ENCODE measurements at places on chromosomes 11 and 22. TPM values are rescaled to one million over a fixed set of nuclear protein-coding genes. Genes with fewer than 3 reads are reported as not detected.

The FOXR1 gene
- total RNA-seq = not detected

The CDCA5 gene
- total RNA-seq = 6.0 TPM

The KLHDC7B gene
- 1.9 TPM for total RNA-seq

The PLEKHA7 gene
- total RNA-seq = 3.2 TPM

The MIOX gene
- 0.91 TPM for total RNA-seq

The ANKK1 gene
- 0.19 TPM for total RNA-seq

The BAIAP2L2 gene
- total RNA-seq = 0.54 TPM

The NAALAD2 gene
- total RNA-seq = 1.8 TPM

The CHST1 gene
- total RNA-seq = 2.6 TPM

The GAB4 gene
- not detected for total RNA-seq

The PGGHG gene
- total RNA-seq = 25.1 TPM

DNA sequence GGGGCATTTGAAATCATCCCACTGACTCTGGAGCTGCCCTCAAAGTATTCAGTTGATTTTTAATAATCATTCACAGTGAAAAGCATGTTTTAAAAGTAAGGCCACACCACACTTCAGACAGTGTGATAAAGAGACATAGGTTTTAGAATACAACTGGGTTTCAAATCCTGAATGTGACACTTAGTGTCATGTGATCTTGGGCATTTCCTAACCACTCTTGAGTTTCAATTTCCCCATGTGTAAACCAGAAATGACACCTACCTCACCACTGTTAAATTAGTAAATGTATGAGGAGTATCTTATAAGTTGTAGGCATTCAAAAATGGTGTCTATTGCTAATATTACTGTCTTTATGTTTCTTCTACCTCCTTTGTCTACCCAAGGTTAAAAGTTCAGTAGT, 5.4 kb downstream of the TMEM123 start:
- no peak for DNase-seq

DNA sequence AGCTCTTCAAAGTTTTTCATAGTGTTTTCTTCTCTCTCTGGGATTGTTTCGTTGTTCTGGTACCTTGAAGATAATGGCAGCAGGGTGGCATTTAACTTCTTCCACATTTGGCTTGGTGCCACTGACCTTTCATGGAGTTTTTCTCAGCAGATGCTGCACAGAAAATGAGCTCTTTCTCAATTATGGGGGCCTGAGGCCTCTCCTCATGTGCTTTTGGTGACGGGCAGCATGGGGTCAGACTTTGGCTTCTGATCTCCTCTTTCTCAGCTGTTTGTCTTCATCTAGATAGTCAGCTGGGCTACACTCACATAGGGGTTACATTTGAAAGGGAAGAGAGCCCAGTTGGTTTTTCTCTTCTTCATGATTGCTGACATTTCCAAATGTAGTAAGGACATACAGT, 76.3 kb downstream of the FAT3 start:
- no peak for DNase-seq

- no peak for DNase-seq
Observed at GRCh38 chr11:45752106-45752505, 52.8 kb upstream of the SLC35C1 start.

- DNase-seq = no peak
Observed at GRCh38 chr11:32885556-32885955, 7.1 kb upstream of the QSER1 start.

GRCh38 chr11:22449441-22449840, 111.3 kb downstream of the SLC17A6 start:
- DNase-seq = peak; percentile 77

DNA sequence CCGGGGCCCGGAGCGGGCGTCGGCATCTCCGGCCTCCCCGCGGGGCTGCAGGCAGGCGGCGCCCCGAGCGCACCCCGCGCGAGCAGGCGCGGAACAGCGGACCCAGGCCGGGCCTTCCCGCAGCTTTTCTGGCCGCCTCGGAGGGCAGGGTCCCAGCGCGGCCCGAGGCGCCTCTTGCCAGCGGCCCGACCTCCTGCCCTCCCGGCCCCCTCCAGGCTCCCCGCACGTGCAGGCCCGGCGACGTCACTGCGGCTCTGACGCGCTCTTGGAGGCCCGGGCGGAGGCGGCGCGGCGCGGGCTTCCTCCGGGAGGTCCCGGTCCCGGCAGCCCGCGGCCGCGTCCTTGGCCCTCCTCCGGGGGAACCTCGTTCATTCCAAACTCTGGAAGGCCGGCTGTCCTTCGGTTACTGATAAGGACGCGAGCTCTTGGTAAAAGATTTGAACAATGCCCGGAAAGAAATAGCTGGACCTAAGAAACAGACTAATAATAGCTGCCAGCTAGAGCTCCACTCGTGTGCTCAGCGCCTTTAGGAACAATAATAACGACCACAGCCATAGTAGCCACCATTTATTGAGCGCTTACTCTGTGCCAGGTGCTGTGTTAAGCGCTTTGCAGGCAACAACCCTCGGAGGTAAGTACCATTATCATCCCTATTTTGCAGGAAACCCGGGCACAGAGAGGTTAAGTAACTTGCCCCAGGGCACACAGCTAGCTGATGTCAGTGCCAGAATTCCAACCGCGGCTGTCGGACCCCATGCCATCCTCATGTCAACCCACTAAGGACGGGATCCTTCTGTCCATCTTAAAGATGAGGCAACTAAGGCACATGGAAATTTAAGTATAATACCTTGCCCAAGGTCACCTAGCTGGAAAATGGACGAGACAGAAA, 39.1 kb upstream of the CREB3L1 start:
- peak; percentile 34 for DNase-seq

DNA sequence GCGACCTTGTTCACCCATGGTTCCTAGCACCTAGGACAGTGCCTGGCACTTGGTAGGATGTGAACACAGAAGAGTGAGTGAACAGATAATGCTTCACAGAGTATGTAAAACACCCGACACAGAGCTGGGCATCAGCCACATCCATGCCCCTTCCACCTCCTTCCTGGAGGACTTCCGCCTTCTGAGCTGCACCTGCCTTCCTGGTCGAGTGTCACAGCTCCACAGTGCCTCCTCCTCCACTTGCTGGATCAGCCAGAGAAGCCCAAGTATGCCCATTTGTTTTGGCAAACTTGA, 20.1 kb downstream of the PRDM11 start:
- no peak for DNase-seq

- DNase-seq = no peak
Observed at GRCh38 chr11:117662255-117662654, 134.8 kb downstream of the DSCAML1 start.

DNA sequence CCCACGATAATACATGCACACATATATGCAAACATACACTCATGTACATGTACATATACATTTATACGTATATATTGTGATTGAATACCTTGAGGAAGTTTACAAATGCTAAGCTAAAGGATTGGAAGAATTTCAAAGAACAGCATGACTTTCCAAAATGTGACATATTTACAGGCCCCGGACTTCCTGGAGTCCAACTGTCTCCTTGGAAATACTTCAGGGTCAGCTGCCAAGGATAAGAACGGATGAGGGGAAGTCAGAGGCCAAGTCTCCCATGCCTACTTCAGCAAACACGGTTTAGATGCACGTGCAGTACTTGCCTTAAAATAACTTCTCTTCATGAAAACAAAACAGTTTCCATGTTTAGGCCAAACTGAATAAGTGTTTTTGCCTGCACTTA, 213.6 kb downstream of the DYNC2H1 start:
- DNase-seq = no peak

DNA sequence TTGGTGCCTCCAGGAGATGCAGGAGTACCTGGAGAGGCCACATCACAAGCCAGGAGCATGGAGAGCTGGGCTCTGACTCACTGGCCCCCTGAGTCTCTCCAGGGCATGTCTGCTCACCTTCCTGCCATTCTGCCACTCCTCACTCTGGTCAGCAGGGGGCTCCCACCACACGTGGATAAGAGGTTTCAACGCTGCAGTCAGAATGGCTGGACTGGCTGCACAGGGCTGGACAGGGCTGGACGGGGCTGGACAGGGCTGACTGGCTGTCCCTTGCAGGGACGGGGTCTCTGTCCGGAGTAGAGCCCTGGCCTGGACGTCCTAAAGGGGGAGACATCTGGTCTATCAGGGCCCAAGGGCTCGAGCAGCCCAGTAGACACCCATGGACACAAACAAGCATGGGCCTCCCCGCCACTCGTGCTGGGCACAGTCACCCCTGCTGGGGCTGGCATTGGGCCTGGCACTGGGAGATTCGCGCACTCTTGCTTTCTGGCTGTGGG, 34.6 kb downstream of the CYTH4 start:
- peak; percentile 65 for DNase-seq

- no peak for DNase-seq
Observed at GRCh38 chr11:121134741-121135312, 33.8 kb downstream of the TECTA start.

DNA sequence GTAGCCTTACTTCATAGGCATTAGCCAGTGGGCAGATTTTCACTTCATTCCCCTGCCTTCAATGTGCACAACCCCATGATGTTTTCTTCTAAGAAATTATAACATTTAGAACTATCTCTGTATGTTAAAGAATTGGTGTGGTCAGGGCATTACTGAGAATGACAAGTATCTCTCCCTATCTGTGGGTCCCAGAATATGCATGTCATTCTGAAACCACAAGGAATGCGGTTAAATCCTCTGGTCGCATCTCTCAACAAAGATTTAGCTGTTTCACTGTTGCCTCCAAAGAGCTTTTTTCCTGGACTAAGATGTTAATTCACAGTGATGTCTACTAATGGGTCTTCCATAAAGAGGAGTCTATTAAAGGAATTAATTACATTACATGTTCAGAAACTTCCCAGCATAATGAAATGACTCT, 62.7 kb downstream of the LIF start:
- peak; percentile 72 for DNase-seq

GRCh38 chr11:32723332-32723731, 71.1 kb downstream of the CCDC73 start:
- peak; percentile 16 for DNase-seq

DNA sequence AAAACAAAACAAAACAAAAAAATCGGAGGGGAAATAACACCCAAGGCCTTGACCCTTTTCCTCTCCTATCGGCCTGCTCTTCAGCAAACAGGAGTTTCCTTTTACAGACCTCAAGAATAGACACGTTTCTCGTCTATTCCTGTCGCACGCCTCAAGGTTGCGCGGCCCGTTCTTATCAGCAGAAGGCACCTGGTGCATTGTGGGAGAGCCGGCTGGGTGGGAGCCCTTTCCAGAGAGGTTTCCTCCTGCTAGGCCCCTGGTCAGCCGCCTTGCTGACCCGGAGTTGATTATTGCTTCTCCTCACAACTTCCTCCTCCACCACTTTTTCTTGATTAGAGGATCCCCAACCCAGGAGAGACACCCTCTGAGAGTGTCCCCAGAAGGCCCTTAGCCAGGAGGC, 497.3 kb downstream of the MIAT start:
- no peak for DNase-seq

DNA sequence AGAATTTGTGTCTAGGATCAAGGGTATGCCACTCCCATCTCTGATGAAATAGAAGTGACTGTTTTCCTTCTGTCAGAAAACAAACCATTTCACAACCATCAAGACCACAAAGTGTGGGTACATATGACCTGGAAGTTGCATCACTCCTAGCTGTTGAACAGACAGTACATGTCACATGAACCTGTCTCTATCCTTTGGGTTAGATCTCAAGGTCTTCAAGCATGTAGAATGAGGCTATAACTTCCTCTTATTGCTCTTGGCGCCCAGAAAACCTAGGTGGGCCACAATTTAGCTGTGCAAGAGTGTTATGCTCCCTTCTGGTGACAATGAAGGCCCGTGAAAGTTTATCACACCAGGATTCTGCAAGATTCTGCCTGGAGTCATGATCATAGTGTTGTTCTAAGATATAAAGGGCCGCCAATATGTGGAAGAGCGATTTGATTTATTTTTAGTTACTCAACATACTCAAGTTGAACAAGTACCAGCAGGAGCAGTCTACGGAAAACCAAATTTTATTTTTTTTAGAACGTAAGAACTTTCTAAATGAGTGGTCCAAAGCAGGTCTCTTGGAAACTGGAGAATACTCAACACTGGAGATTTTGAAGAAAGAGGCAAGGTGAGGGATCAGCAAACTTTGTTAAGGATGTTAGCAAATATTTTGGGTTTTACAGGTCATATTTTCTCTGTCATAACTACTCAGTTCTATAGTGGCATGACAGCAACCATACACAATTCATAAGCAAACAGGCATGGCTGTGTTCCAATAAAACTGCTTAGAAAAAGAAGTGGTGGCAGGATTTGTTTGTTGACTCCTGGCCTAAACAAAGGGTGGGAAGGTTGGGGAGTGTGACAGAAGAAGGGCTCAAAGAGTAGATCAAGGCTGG, 101.8 kb downstream of the USP35 start:
- DNase-seq = no peak

GRCh38 chr11:68751331-68751856, at the start of gene TESMIN:
TESMIN (minus strand) TSS chr11:68751520; CDS start chr11:68750660, 860 bp downstream.
- peak; percentile 11 for DNase-seq

DNA sequence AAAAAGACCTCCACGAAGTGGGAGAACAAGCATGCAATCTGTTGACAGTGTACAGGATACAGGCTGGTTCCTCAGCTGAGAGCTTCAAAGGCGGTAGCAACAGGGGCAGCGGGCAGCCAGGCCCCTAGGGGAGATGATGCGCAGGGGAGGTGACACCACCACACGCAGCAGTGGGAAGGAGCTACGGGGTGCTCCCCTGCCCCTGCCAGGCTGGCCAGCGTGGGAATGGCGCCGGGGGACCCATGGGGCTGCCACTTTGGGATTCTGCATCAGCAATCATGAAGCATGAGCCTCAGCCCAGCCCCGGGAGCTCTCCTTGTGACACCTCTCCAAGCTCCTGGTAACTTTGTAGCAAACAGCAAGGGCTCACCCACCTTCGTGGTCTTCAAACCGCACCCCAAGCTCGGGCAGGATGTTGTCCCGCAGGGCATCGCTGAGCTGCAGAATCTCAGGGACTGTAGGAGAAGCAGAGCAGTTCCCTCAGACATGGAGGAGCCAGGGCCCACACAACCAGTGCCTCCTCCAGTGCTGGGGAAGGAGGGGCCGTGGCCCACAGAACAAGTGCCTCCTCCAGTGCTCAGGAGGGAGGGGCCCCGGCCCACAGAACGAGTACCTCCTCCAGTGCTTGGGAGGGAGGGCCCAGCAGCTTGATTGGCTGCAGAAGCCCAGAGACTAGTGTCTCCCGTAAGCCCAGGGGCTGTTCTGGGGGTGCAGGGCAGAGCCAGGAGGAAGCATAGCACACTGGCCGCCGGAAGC, 14.6 kb upstream of the NAP1L4 start:
- no peak for DNase-seq

- DNase-seq = peak; percentile 87
Observed at GRCh38 chr11:107769189-107769588, 57.3 kb upstream of the SLN start.

GRCh38 chr11:117126223-117126965, 17.7 kb upstream of the PAFAH1B2 start:
- DNase-seq = no peak

- DNase-seq = no peak
Observed at GRCh38 chr11:116250155-116250554, 522.6 kb downstream of the BUD13 start.

- DNase-seq = peak; percentile 5
Observed at GRCh38 chr11:5684036-5684645, 733 bp downstream of the TRIM5 start.

- DNase-seq = no peak
Observed at GRCh38 chr22:40322818-40323447, 23.4 kb upstream of the ADSL start.
